CD4-positive, alpha-beta T cell treated with Interleukin-4 for 1 hour (primary cell): ENCODE measurements at places on chromosomes 5 and 9.
A peak's percentile ranks its signal among the peaks of the same experiment; 100 is the strongest.

DNA sequence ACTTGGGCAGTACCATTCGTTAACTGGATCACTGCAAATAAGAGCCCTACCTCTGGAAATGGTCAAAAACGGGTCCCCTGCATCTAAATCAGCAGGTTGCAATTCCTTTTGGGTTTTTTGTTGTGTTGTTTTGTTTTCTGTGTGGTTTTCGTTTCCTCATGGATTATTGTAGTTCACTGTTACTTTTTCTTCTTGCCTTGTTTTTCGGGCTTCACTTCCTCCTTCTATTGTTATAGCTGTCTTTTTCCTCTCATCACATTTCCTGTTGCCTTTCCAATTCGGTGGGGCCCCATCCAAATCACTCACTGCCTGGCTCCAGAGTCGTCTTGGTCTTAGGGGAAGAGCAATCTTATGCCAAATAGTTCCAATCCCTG lies 8.7 kb upstream of the SSBP2 start:
- DNase-seq = no peak

DNA sequence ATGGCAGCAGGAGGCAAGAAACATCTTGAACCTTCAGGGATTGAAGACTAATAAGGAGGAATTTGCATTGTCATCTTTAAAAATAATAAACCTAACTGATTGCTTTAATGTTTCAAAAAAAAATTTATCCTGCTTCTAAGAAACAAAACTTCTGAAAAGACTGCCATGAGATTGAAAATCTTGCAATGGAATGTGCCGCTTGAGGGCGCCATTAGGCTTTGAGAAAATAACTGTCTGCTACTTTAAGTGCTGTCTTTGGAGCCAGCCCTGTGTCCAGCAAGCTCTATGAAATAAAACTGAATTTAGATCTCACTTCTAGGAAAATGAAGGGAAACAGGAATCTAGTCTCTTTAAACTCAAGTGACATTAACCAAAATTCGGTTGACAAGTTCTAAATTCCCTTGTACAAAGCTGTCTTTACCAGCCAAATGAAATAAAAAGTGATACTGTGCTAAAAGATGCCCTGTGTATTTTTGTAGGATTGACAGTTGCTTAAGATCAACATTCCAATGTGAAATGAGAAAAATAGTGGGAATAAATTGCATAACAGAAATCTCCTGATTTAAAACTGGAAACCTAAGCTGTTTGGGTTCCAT lies 79.4 kb downstream of the ESM1 start:
- DNase-seq = peak; percentile 69

DNA sequence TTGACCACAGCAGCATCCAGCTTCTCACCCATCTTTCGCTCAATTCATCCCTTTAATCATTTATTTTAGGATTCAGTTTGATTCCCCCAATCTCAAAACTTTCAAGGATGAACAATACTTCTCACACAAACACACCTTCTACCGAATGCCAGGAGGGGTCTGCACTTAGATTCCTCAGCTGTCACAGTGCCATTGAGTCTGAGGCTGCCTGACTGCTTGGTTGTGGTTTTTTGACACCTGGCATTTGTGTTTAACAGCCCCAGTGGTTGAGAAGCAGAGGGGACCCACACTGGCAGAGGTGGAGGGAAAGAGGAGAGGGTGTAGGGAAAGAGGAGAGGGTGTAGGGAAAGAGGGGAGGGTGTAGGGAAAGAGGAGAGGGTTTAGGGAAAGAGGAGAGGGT lies 54.9 kb downstream of the PALM2AKAP2 start:
- no peak for DNase-seq

DNA sequence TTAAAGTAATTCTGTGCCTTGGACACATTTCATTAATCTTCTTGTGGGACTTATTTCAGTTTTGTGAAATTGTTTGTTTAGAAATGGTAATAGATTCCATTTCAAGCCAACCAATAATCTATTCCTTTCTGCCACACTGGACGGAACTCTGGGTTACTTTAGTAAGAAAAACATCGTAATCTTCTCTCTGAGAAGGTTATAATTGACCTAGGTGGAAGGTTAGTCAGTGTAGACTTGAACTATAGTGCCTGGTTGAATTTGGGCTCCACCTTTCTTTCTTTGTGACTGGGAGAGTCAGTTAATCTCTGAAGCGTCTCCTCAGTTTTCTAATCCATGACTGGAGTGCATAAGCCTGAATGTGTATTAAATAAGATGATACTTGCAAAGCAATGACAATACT lies 89.7 kb upstream of the PRLR start:
- DNase-seq = no peak

DNA sequence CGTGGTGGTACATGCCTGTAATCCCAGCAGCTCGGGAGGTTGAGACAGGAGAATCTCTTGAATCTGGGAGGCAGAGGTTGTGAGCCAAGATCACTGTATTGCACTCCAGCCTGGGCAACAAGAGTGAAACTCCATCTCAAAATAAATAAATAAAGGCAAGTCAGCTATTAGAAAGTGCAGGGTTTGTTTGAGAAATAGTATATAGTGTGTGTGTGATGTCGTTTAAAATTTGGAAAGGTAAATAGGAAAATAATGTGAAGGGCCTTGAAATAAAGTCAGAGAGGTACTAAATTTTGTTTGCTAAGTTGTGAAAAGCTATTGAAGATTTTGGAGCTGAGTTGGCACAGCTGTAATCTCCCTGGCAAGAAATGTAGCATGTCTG lies 17.8 kb downstream of the ZNF131 start:
- DNase-seq = no peak

- DNase-seq = no peak
These were observed 715 bp upstream of the RPS6 start for GRCh38 chr9:19380826-19381075.

DNA sequence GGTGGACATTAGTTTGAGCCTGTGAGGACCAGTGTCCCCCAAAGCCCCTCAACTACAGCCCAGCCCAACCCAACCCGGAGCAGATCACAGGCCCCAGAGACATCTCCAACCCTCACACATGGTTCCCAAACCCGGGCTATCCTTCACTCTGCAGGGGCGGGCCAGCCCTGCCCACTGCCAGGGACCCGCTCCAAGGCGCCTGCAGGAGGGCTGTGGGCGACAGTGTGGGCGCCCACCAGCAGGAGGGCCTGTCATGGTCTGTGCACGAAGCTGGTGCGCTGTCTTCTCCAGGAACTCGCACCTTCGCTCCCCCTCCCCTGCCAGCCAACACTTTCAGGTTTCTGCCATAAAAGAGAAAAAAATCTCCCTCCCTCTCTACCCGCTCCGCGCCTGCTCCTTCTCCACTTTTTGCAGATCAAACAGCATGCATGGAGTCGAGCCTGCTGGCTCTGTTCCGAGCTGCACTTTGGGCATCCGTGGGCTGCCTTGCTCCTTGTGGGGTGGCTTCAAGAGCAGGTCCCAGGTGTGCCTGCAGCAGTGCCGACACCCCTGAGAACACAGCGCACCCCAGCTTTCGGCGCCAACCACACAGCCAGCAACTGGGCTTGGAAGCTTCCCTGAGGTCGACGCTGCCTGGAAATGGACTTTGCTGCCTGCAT lies 133.7 kb upstream of the PPP1R26 start:
- no peak for DNase-seq

DNA sequence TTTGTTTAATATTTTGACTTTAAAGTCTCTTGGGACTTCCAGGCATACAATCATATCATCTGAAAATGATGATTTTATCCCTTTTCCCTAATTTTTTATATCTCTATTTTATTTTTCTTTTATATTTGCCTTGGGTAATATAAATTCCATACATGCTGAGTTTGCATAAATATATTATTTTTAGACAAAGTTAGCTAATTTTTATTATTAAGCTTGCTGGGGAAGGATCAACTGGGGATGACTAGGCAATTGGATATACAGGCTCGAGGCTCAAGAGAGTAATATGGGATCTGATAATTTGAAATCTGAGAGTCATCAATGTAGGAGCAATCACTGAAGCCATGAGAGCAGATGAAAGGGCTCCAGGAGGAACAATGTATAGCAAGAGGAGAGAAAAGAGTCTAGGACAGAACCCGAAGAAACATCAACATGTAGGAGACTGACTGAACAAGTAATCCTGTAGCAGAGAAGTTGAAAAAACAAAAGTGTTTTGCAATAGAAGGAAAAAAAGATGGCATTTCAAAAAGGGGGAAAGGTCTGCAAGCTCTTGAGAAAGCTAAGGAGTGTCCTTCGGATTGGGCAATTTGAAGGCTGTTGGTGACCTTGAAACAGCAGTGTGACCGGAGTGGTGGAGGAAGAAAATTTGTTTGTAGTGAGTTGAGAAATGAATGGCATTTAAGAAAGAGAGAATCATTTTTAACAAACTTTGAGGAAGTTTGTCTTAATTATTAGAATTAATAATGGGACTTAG lies 17.0 kb upstream of the RHOBTB3 start:
- no peak for DNase-seq

DNA sequence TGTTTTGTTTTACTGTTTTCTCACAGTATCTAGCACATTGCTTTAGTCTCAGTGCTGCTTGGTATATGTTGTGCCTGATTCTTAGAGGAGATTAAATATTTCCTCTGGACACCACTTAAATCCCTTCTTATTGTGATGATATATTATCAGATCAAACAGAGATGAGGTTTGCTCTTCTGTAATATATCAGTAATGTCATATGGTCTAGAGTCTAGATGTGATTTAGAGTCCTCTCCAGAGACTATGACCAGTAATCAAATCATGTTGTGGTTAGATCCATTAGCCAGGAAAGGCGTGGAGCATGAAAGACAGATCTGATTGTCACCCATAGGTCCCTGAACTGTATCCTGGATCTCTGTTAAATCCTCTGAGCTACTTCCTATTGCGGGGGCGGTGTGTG lies 24.4 kb downstream of the CAMK4 start:
- no peak for DNase-seq

- DNase-seq = no peak
These were observed 6.4 kb downstream of the TLX3 start for GRCh38 chr5:171315386-171315891.

DNA sequence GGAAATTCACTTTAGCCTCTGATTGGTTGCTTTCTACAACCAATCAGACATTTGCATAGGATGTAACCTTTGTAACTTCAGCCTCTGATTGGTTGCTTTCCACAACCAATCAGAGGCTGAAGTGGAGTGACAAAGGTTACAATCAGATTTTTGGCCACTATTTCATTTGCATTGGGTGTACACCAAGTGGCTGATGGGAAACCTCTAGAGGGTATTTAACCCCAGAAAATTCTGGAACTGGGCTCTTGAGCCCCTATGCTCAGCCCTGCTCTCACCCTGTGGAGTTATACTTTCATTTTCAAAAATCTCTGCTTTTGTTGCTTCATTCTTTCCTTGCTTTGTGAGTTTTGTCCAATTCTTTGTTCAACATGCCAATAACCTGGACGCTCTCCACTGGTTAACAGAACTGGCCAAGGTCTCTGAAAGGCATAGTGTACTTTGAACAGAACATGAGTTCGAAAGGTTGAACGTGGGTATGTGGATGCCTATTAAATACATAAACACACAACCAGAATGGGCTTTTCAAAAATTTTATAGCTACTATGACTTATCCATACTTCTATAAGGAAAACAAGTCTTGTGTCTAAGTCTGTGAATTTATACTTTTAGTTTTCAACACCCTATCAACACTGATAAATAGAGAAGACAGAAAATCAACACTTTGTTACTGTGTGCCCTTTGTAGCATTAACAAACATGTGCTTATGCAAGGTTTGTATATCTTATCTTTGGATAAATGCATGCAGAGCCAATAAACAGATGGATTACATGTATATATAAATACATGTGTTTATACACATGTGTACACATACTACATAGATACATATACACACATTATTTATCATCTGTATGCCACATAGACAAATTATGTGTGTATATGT lies 568.1 kb downstream of the CTNND2 start:
- DNase-seq = no peak

GRCh38 chr9:107816561-107817021 lies 327.0 kb upstream of the KLF4 start:
- DNase-seq = no peak

GRCh38 chr5:177438468-177438867 lies 8.1 kb upstream of the PRR7 start:
- DNase-seq = no peak

GRCh38 chr9:122131401-122132001 lies 28.1 kb downstream of the NDUFA8 start:
- no peak for DNase-seq

GRCh38 chr9:76198336-76198735 lies 195.9 kb downstream of the RFK start:
- no peak for DNase-seq

GRCh38 chr5:39577529-39577928 lies 152.7 kb upstream of the DAB2 start:
- no peak for DNase-seq

- DNase-seq = no peak
These were observed 14.8 kb downstream of the IL9 start for GRCh38 chr5:135880801-135881200.

GRCh38 chr5:170267431-170268152 lies 30.0 kb downstream of the LCP2 start:
- DNase-seq = peak; percentile 88

DNA sequence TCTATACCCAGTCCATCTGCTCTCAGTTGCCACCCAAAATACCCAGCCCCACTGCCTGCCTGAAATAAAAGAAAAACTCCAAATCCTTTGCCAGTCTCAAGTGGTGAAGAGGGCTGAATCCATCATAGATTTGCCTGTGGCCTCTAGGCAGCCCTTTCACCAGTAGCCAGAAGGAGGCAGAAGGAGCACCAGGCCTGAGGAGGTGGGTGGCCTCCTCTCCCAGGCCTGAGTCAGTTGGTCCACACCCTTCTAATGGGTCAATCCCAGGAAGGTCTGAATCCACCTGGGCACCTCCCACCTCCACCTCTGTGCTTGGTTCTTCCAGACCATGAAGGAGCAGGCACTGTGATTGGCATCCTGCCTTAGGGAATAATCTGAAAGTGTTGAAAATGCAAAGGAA lies 97.0 kb downstream of the DAPK1 start:
- DNase-seq = no peak

- peak; percentile 13 for DNase-seq
These were observed 198.4 kb upstream of the NR3C1 start for GRCh38 chr5:143601917-143602333.

GRCh38 chr5:28344836-28345433 lies 1306.5 kb upstream of the CDH9 start:
- DNase-seq = no peak

GRCh38 chr9:112115109-112115508 lies 60.0 kb downstream of the SUSD1 start:
- DNase-seq = no peak

GRCh38 chr9:135476561-135477355 lies 2.8 kb upstream of the PPP1R26 start:
- DNase-seq = no peak

GRCh38 chr5:104297076-104297475 lies 734.5 kb upstream of the NUDT12 start:
- no peak for DNase-seq

DNA sequence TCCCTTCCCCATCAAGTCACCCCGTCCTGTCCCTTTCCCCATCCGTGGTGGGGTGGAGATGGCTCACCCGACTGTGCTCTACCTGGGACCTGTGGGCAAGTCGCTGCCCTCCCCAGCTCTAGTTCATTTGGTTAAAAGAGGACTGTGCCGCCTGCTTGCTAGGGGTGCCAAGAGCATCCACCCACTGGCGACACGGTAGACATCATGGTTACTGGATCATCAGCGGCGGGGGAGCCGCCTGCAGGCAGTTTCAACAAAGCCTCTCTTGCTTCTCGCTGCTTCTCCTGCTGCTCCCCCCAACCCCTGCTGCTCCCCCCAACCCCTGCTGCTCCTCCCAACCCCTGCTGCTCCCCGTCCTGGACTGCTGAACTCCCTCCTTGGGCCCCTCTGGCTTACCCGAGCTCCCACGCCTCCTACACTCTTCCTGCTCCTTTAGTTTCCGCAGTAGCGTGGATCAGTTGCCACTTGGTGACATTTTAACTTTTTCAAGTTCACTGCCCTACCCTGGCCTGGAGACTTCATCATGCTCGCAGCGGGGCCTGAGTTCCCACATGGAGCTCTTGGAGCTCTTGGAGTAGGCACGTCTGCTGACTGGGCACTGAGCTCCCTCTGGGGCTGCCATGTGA lies 22.0 kb upstream of the SCGB3A1 start:
- DNase-seq = no peak
